ENCODE measurements at places on chromosomes 11 and 22. TPM values are rescaled to one million over a fixed set of nuclear protein-coding genes. Genes with fewer than 3 reads are reported as not detected.

Gene SDHD
- 88.4 TPM for total RNA-seq

Gene B3GAT1
- total RNA-seq = not detected

Gene SC5D
- total RNA-seq = 23.5 TPM

Gene OR52A1
- total RNA-seq = not detected

Gene OR51B2
- total RNA-seq = not detected

Gene GAS2
- 8.3 TPM for total RNA-seq

Gene SCT
- not detected for total RNA-seq

Gene ANGPTL5
- not detected for total RNA-seq

Gene OR2AG2
- not detected for total RNA-seq

Gene BDNF
- 15.6 TPM for total RNA-seq

Gene NPTXR
- 4.4 TPM for total RNA-seq

Gene OVCH2
- not detected for total RNA-seq

Gene SLC22A9
- not detected for total RNA-seq

Gene ZC3H7B
- 35.5 TPM for total RNA-seq

Gene POU2AF1
- not detected for total RNA-seq

Gene SLC25A18
- total RNA-seq = 0.16 TPM

Gene DERL3
- total RNA-seq = not detected

Gene RAB39A
- not detected for total RNA-seq

Gene PNPLA3
- total RNA-seq = 2.1 TPM

Gene SPI1
- not detected for total RNA-seq

Gene PDE3B
- total RNA-seq = 15.0 TPM

Gene ZP1
- total RNA-seq = 1.6 TPM

Gene RAG2
- not detected for total RNA-seq

Gene OR10D3
- not detected for total RNA-seq

Gene TREH
- total RNA-seq = not detected

Gene TYMP
- total RNA-seq = 74.5 TPM

Gene FXYD2
- not detected for total RNA-seq

Gene KRTAP5-11
- total RNA-seq = not detected

Gene CRYAB
- total RNA-seq = 9.3 TPM

Gene OR52H1
- 0.16 TPM for total RNA-seq

Gene APOA4
- not detected for total RNA-seq

Gene OR10A2
- not detected for total RNA-seq

Gene PAAF1
- total RNA-seq = 12.7 TPM

Gene IGSF9B
- not detected for total RNA-seq

Gene F2
- total RNA-seq = not detected

Gene APOA5
- total RNA-seq = not detected

Gene VWCE
- total RNA-seq = 2.6 TPM

Gene DEUP1
- not detected for total RNA-seq

Gene OR5B2
- not detected for total RNA-seq

Gene LRRN4CL
- total RNA-seq = 2.1 TPM

Gene SLCO2B1
- total RNA-seq = not detected

Gene TSPAN4
- 176 TPM for total RNA-seq

Gene CNTN5
- not detected for total RNA-seq

Gene MS4A4A
- total RNA-seq = 10.5 TPM

Gene BTBD10
- 30.5 TPM for total RNA-seq
